ENCODE measurements at places on chromosomes 2 and 18.
A peak's percentile ranks its signal among the peaks of the same experiment; 100 is the strongest.

DNA sequence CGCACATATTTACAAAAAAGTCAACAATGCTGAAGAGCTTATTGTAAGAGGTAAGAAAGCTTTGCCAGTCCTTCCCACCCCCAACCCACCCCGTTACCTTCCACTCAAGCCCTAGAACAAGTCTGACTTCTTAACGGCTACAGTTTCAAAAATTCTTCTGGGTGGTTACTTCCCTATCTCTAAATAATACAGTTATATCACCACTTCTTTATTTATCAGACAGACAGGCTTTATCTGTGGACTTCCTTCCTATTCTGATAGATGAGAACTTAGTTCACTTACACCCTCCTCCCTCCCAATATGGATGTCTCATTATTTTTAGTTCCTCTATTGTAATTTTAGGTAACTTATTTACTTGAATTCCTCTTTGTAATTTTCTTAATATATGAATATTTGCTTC is 26.7 kb upstream of the ACTR3 start:
- no peak for ATAC-seq

DNA sequence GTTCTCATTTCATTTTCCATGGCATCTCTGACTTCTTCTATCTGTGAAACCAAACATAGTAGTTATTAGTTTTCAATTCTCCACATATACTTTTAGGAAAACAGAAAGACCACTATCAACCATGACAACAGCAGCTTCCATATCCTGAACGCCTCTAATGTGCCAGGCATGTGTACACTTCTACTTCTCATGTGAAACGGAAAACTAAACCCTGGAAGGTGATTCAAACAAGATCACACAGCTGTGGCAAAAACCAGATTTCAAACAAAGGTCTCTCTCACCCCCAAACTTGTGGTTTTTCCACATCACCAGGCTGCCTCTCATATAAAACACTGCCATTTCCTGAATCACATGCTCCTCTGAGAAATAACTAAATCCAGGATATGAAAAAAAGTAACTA is 41.8 kb downstream of the PTCD3 start:
- no peak for ATAC-seq

GRCh38 chr18:45565280-45565970 is 49.9 kb upstream of the SLC14A2 start:
- peak; percentile 59 for ATAC-seq

GRCh38 chr2:67839242-67839641 is 223.6 kb downstream of the C1D start:
- no peak for ATAC-seq

GRCh38 chr2:1153920-1154319 is 203.3 kb downstream of the SNTG2 start:
- no peak for ATAC-seq

- ATAC-seq: peak; percentile 50
Observed at GRCh38 chr2:120265006-120265405, 12.4 kb downstream of the RALB start.

- ATAC-seq: no peak
Observed at GRCh38 chr2:170235860-170236679, 58.1 kb downstream of the MYO3B start.

DNA sequence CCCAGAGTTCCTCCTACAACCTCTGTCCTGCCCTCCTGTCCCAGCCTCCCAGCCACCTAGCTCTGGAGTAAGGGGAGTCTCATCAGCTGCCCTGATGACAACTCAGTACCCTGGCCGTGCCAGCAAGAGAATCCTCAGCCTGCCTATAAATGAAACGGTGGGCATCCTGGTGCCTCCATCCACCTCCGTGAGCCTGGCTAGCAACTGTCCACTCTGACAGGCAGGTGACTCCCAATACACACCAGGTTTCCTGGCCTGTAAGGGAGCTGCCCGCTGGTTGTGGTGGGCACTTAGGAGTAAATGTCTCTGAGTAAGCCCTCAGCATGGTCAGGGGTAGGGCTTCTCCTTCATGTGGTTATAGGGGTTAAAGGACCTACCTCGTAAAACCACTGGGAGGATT is 81.5 kb downstream of the XDH start:
- no peak for ATAC-seq

GRCh38 chr2:178241844-178242551 is 47.7 kb downstream of the OSBPL6 start:
- peak; percentile 66 for ATAC-seq

DNA sequence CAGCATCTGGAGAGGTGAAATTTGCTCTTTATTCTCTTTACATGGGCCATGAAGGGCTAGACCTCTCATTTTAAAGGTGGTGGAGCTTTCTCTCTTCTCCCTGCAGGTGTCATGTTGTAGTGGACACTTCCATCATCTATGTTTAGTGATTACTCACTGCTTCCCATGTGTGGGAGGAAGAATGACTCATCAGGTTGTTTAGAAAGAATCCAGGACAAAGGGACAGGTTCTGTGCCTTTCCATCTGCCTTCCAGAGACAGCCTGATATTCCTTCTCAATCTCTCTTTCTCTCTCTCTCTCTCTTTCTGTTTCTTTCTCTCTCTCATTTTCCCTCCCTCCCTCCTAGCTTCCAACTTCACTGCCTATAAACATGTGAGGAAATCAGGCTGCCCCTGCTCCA is 38.7 kb downstream of the SCG2 start:
- ATAC-seq: peak; percentile 77
